ENCODE measurements at places on chromosomes 2 and 18. TPM values are rescaled to one million over a fixed set of nuclear protein-coding genes. Genes with fewer than 3 reads are reported as not detected.
A peak's percentile ranks its signal among the peaks of the same experiment; 100 is the strongest.

- DNase-seq, result no peak
Measured at GRCh38 chr2:169300636-169301530, 61.5 kb downstream of the LRP2 start.

GRCh38 chr2:193303464-193303863, 1108.7 kb upstream of the TMEFF2 start:
- DNase-seq, result no peak

DNA sequence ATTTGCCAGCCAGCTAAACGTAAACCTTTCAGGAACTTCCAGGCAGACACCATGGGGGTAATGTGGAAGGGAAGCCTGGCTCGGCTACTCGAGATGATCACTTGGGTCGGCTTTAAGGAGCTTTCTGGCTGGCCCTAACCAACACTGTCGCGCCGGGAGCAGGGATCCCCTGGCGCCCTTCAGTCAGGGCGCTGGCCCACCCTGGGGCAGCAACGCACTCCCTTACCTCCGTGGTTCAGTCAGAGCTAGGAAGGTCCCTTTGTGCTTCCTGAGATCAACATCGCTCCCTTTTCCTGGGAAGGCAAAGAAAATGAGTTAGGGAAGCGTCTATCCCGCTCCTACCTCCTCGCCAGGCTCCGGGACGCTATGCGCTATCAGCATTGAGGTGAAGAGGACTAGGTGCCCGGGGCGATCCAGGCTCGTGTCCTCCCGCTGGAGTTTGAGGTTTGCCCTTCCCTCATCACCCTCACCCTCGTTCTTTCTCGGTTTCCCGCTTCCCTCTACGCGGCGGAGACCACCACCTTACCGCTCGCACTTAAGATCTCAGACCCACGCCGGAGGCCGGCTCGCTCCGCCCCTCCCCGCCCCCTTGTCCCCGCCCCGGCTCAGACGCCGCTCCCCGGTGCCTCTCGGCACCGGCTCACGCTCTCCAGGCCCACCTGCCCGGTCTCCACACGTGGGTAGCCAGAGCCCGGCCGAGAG, 449 bp upstream of the ATRAID start:
- DNase-seq, result no peak

DNA sequence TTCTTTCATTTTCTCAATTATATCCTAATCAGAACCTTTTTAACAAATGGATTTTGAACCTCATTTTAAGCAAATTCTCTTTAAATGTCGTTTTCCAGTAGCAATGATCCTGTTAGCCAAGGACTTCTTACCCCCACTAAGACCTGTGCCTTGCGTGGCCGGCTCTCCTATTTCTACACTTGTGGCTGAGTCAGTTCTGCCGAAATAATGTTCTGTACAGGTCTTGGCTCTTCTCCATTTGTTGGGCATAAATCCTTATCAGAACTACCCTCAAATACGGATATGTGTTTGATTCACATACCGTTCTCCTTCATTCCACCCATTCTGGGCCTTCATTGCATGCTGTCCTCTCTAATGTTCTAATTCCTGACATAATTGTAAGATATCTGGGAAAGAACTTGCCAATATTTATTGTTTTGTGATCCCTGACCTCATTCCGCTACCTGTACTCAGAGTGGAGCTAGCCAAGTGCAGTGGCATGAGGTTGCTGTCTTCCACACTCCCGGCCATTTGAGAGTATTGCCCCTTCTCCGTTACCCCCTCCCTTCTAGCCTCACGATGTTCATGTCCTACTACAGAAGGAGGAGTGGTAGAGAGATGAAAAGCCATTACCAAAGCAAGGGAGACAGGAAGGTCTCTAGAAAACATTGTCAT, 78.7 kb downstream of the MYOM1 start:
- no peak for DNase-seq

DNA sequence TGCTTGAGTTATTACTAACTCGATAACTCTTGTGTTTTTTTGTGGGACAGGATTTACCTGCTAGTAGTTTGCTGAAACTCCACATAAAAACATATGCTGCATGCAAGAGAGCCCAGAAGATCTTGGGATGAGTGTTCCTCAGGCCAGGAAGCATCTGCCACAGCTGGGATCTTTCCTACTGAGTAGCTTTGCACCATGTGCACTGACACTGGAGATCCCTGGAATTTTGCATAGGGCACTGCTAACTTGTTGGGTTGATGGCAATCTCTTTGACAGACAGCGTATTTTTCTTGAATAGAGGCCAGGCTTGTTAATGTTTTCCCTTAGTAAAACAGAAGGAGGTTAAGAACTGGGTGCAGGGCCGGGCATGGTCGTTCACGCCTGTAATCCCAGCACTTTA, 808 bp upstream of the SERPINB11 start:
- DNase-seq, result no peak

DNA sequence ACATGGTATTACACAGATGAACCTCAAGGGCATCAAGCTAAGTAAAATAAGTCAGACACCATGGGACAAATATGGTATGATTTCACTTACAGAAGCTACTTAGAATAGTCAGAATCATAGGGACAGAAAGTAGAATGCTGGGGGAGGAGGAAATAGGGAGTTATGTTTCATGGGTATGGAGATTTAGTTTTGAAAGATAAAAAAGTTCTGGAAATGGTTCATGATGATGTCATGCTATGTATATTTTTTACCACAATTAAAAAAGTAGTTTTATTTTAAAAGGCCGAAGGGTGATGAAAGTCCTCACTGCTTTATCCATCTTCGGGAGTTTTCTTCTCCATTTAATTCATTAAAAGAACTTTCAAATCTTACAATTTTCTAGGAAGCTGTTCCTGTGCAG, 181.9 kb downstream of the CALCRL start:
- no peak for DNase-seq

DNA sequence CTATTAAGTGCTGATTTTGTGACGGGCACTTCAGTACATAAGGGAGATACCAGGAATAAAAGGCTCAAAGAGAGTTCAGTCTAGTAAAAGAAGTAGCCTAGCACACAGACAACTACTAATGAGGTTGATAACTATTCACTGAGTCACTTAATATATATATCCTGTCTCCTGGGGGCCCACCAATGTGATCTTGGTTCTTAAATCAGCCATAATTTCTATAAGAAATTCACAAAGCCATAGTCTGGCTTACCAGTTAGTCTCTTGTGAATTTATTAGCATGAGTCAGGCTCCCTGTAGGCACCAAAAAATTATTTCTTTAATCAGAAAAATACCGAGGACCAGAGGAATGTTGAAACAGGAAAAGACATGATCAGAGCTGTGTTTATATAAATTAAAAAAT, 10.4 kb downstream of the KCNE4 start:
- DNase-seq, result no peak

DNA sequence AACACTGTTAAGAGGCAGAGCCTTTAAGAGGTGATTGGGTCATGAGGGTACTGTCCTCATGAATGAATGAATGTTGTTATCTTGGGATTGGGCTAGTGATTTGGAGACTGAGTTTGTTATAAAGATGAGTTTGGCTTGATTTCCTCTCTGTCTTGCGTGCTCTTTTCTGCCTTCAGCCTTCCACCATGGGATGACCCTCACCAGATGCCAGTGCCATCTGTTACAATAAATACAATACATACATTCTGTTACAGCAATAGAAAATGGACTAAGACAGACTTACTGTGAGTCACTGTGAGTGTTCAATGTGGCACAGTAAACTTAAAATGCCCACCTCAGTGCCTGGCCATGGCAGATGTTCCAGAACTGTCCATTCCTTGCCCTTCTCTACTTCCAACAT, 95.0 kb upstream of the ZFP36L2 start:
- DNase-seq, result no peak

GRCh38 chr18:8883409-8883668, 178.0 kb downstream of the MTCL1 start:
- no peak for DNase-seq

- no peak for DNase-seq
Measured at GRCh38 chr2:100242891-100243619, 79.2 kb downstream of the LONRF2 start.

DNA sequence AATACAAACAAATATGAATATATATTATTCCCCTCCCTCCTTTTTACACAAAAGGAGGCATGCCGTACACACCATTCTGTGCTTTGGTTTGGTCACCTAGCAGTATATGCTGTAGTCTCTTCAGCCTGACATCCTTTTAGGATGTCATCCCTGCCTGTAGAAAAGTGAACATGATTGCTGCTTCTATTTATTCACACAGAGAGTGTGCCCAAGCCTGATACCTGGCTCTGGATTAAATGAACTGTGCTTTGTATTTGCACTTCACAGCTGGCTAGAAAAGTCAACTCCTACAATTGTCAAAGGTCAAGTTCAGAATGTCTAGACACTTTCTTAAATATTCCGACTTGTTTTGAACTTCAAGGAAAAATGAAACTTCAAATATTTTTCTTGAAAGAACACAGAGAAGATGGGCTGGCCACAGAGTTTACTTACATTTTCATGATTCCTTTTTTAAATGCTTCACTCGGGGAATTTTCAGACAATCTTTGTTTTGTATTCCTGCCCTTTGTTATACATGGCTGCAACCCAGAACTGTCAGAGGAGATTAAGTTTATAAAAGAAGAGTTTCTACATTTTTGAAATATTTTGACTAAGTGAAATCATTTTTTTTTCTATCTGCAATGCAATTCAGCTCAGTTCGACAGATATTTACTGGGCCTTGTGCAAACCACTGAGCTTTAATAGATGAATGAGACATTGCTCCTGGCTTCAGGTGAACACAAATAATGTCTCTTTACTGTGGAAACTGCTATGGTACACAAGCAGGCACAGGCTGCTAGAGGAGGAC, 33.5 kb downstream of the DAPL1 start:
- DNase-seq, result peak; percentile 63

- no peak for DNase-seq
Measured at GRCh38 chr18:24234330-24234729, 95.5 kb downstream of the CABYR start.

DNA sequence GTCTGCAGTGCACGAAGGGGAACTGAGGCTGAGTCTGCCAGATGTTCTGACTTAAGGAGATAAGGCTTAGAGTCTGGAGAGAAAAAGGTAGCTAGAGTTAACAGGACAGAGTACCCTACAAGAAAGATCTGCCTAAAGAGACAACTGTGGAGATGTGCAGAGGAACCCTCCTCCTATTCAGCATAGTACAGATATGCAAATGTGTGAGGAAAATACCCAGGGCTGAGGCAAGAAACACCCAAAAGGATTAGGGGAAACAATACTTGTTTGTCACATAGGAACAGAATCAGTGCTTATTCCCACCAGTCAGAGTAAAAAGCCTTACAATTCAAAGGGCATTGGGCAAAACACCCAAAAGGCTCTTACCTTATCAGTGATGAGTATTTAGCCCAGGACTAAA, 67.8 kb downstream of the SS18 start:
- DNase-seq, result no peak

DNA sequence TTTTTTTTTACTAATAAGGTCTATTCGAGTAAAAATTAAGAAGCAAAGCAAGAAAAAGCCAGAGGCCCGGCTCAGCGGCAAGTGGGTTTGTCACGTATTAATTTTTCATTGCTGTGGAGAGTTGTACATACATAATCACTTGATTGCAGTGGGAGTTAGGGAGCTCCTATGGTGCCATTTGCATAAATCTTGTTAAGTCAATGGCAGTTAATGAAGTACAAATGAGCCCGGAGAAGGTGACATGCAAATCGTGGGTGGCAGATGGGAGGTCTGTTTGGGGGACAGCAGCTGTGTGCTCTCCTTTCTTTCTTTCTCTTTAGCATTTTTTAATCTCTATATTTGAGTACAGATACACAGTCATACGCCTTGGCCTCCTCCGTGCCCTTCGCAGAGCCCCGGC, 317.0 kb downstream of the AGAP1 start:
- no peak for DNase-seq

DNA sequence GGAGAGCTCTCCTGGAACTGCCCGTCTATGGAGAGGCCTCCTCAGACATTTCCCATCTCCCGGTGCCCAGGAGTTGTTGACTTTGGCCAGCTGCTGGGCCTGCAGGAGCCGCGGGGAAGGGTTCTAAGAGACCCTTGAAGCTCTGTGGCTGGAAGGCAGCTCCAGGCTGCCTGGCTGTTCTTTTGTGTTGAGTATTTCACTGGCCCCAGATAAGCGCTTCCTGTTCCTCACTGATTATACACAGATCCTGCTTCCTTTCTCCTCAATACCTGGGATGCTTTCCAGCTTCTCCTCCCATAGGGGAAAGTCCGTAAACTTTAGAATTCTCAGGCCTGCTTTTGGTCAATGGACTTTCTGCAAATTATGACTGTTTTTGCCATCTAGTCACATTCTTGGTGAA, 57.8 kb downstream of the TGOLN2 start:
- DNase-seq, result no peak

DNA sequence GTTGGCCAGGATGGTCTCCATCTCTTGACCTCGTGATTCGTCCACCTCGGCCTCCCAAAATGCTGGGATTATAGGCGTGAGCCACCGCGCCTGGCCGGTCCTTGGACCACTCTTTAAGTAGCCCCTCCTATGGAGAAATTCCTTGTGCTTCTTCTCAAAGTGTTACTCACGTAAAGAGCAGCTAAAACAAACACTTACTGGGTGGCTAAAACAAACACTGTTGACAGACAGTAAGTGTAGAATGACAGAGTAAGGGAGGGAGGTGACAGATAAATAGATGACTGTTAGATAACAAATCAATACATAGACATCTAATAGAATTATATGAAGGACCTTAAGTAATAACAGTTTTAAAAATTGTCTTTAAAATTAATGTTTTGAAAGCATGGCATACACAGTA, 40.9 kb upstream of the RASGRP3 start:
- DNase-seq, result no peak

DNA sequence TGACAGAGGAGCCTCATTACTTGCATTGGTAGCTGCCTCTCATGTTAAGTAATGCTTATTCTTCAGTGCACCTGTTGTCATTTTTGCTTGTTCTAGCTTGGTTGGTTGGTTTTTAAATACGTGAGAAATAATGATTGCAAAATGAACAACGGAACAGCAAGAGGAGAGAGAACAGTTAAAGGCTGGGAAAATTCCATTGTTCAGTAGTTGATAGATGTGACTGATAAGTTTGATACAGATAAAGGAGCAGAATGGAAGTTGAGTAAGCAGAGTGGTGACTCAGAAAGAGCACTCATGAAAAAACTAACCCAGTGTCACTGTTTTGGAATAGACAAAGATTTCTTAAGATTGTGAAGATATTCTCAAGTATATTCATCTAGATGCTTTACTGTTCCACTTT, 50.5 kb downstream of the MTA3 start:
- no peak for DNase-seq

The CPO gene
- 0.33 TPM for total RNA-seq

The ZC3H6 gene
- 17.6 TPM for total RNA-seq

The LYG1 gene
- total RNA-seq, result 2.1 TPM

The GPR45 gene
- 0.99 TPM for total RNA-seq

The AGXT gene
- total RNA-seq, result 0.17 TPM

The C2orf80 gene
- total RNA-seq, result 6.4 TPM
